ENCODE measurements at places on chromosomes 4 and X. TPM values are rescaled to one million over a fixed set of nuclear protein-coding genes. Genes with fewer than 3 reads are reported as not detected.

Gene FMR1
- total RNA-seq, result 23.1 TPM

Gene DUSP21
- not detected for total RNA-seq

Gene SLC7A11
- 42.4 TPM for total RNA-seq

Gene ABCG2
- 7.2 TPM for total RNA-seq

Measured in smooth muscle cell of the pulmonary artery (primary cell).